Stimulated activated effector memory CD8-positive, alpha-beta T cell treated with anti-CD3 and anti-CD28 coated beads, Interleukin-12 subunit alpha, Interleukin-12 subunit beta, amount 100 ng/mL, for 72 hours (primary cell): ENCODE measurements at places on chromosomes 16 and 17.

DNA sequence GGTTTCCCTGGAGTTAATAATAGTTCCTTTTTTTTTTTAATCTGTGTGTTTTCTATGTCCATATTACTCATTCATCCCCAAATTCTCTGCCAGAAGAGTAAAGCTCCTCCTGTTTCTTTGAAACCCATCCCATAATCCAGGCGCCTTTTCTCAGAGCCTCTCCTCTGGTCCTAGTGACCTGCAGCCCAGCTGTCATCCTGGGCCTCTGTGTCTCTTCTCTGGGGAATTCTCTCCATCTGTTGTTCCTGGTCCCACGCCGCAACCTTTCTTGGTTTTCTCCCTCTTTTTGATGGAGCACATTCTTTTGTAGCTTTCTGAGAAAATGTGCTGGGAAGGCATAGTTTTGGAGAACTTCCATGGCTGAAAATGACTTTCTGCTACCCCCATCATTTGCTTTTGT is 10.2 kb downstream of the KATNB1 start:
- DNase-seq = no peak

DNA sequence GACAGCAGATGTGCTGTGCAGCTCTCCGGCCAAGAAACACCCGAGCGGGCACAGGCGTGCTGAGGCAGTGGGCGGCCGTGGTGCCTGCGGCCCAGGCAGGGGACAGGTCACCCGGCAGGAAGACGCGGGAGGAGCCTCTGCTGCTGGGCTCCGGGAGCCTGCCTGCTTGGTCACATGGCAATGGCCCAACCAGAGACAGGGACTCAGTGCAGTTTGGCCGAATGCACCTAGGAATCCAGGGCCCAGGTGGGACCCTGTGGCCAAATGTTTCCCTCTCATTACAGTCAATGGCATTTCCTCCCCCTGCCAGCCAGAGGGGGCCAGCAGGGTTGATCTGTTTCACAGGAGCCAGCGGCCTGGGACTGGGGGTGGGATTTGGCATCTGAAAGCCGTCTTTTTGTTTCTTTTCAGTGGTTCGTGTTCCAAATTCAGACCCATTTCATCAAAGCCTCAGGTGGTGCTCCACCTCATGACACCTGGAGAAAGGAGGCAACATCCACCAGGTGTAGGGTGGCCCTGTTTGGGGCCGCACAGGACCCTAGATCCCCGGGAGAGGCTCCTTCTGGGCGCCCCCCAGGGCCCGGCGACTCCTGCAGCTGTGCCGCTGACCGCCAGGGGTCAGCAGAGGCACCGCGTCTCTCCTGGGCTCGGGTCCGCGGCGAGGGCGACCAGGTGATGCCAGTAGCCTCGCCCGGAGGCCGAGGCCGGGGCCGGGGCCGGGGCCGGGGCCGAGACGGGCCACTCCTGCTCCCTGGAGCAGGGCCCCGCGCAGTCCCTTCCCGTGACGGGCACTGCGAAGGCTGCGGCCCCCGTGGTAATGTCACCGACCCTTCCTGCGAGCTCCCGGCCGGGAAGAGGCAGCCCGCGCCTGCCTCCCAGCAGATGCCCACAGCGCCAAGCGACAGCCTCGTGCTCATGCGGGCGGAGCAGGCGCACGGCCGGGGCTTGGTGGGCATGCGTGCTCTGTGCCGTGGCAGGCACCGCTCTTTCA is 118.5 kb downstream of the C16orf78 start:
- peak; percentile 63 for DNase-seq

GRCh38 chr17:73650617-73651200 is 6.5 kb upstream of the SDK2 start:
- no peak for DNase-seq

GRCh38 chr16:73152386-73153125 is 104.6 kb upstream of the ZFHX3 start:
- DNase-seq = no peak

GRCh38 chr17:41536741-41537613 is 8.9 kb upstream of the KRT19 start:
- DNase-seq = no peak

- DNase-seq = peak; percentile 24
These were observed 44.0 kb downstream of the ANKRD11 start for GRCh38 chr16:89446136-89446974.

DNA sequence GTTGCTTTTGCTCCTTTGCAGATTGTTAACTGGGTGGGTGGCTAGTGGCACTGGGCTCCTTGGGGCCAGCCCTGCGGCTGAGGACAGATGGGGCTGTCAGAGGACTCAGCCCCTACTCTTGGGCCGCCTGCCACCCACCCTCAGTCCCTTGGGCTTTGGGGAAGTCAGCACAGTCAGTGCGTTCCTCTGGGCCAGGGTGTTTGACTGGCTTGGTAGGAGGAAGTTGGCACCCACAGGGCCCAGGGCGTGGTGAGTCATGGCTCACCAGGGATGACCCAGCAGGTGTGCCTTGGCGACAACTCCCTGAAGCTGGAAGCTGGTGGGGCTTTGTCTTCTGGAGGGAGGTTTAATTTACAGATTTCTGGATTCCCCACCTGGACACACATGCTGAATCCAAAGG is 32.4 kb downstream of the HAPSTR1 start:
- DNase-seq = no peak

GRCh38 chr16:56841659-56842058 is 23.3 kb upstream of the SLC12A3 start:
- no peak for DNase-seq
